Stimulated activated CD4-positive, alpha-beta T cell treated with anti-CD3 and anti-CD28 coated beads, Interleukin-4, amount 100 ng/mL, for 1 hour (primary cell): ENCODE measurements at places on chromosomes 13 and 19.

DNA sequence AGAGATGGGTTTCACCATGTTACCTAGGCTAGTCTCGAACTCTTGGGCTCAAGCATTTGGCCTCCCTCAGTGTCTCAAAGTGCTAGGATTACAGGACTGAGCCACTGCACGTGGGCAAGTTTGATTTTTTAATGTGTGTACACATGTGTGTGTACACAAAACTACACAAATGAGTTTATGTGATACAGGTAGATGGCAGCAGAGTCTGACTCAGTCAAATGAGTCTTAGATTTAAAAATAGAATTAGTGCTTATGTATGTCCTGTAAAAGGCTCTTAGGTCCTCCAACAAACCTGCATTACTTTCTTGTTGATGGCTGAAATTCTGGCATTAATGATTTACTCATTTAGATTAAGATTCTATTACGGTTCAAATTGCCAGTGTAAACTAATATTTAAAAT is 293.7 kb downstream of the PCDH17 start:
- no peak for DNase-seq

GRCh38 chr19:34327851-34328250 is 37.1 kb upstream of the GPI start:
- no peak for DNase-seq

GRCh38 chr13:75103976-75104375 is 378.0 kb downstream of the TBC1D4 start:
- no peak for DNase-seq

GRCh38 chr13:110274687-110275086 is 32.3 kb downstream of the COL4A1 start:
- DNase-seq = no peak

- no peak for DNase-seq
Measured at GRCh38 chr19:3608750-3609322, 2.2 kb upstream of the TBXA2R start.

DNA sequence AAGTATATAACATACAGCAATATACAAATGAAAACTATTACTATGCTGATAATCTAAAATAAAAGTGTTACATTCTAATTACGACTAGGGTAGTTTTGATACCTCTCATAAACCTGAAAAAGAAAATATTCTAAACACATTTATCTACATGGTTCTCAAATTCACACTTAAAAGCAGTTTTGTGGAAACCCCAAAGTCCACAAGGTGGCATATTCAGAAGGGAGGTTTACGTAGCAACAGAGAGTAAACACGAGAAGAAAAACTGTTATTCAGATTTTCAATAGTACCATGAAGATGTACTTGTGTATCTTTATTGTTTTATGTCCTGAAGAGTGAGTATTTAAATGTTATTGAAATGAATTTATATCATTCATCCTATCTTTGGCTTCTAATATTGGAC is 275.9 kb upstream of the KLHL1 start:
- no peak for DNase-seq

- DNase-seq = no peak
Measured at GRCh38 chr13:35957241-35957731, 173.9 kb downstream of the DCLK1 start.

DNA sequence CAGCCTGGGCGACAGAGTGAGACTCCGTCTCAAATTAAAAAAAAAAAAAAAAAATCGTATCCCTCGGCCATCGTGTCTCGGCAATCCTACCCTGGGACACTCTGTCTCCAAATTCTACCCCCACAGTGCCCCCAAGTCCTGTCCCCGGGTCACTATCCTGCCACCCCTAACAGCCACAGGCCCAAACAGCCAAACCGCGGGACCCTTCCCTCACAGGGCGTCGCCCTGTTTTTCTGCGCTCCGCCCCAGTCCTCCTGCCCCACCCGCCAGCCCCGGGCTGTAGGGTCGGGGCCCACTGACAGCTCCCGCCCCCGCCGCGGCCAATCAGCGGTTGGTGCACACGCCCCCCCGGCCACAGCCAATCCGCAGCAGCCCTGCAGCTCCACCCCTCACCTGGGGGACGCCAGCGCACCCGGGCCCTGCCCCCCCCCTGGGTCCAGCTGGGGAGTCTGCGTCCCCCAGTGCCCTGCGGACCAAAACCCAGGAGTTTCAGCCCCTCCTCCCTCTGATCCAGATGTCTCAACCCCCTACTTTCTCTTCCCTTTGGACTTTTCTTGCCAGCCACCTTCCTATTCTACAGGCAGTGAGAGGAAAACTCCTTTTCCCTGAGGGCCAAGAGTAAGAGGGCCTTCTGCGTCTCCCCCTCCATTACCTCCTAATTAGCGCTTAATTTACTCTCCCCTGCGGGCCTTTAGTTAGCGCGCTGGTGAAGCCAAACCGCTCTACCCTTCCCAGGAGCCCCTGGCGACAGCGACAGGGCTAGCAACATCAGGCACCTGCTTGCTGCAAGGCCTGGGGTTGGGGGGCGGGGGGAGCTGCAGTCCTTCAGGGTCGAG is 1.5 kb upstream of the BCAT2 start:
- DNase-seq = peak; percentile 68

DNA sequence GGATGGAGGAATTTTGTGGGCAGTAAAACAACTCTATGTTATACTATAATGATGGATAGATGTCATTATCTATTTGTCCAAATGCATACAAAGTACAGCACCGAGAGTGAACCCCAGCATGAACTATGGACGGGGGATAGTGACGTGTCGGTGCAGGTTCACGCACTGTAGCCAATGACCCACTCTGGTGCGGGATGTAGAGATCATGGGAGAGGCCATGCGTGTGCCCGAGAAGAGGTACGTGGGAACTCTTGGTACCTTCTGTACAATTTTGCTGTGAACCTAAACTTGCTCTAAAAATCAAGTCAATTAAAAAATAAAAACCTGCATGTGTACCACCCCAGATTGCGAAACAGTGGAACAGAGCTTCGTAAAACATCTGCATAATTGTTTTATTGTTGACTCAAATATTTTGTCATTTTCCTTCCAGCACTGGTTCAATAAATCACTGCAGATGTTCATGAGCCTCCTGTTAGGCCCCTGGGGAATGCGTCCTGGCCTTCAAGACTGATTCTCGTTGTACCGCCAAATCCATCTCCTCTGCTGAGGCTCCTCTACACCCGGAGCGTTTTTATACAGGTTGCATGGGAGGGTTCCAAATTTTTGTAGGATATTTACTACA is 30.9 kb downstream of the COL4A1 start:
- DNase-seq = no peak

GRCh38 chr19:10565028-10565566 is 713 bp downstream of the KRI1 start:
- peak; percentile 65 for DNase-seq

GRCh38 chr13:79779761-79780160 is 298.8 kb downstream of the NDFIP2 start:
- DNase-seq = no peak

GRCh38 chr19:28736528-28736927 is 476.4 kb downstream of the UQCRFS1 start:
- no peak for DNase-seq

GRCh38 chr19:46218160-46218559 is 11.4 kb upstream of the IGFL1 start:
- DNase-seq = peak; percentile 34

DNA sequence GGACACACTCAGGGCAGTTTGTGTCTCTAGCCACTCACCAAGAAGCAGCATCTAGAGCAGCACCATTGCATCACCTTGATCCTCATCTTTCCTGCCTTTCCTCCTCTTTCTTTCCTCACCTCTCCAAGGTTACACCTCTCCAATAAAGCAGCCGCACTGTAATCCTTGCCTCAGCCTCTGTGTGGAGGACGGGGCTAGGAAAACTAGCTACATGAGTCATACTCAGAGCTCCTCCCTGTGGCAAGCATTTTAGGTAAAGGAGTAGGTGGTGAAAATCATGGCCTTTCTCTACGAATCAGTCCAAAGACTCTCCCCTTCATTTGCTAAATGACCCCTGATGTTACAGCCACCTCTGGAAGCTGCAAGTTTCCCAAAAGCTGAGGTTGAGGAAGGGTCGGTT is 108.9 kb downstream of the DNAJC15 start:
- no peak for DNase-seq

DNA sequence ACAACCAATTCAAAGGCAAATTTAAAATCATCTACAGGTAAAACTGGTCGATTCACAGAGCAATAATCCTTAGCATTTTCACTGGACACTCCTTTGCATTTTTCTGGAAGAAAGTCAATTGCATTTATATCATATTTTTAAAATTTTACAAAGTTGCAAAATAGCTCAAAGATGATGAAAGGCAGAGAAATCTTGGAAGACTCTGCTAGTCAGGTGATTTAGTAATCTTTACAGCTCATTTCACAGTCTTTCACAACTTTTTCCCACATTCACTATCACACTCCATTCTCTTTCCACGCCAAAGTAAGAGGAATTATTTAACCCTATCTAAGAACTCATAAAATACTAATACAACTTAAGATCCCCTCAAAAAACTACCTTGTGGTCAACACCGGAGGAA is 1063.8 kb downstream of the EFNB2 start:
- DNase-seq = no peak

DNA sequence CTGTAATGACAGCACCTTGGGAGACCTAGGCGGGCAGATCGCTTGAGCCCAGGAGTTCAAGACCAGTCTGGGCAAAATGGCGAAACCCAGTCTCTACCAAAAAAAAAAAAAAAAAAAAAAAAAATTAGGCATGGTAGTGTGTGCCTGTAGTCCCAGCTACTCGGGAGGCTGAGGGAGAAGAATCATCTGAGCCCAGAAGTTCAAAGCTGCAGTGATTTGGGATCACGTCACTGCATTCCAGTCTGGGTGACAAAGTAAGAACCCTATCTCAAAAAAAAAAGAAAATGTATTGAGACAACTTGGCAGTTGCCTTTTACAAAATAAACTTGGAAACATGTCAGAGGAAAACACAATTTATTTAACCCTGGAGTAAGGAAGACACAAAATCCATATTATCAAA is 26.8 kb downstream of the RBM26 start:
- DNase-seq = no peak

- no peak for DNase-seq
Measured at GRCh38 chr19:3450796-3451411, 29.4 kb downstream of the SMIM24 start.

GRCh38 chr13:29936956-29937355 is 86.5 kb upstream of the UBL3 start:
- DNase-seq = no peak

DNA sequence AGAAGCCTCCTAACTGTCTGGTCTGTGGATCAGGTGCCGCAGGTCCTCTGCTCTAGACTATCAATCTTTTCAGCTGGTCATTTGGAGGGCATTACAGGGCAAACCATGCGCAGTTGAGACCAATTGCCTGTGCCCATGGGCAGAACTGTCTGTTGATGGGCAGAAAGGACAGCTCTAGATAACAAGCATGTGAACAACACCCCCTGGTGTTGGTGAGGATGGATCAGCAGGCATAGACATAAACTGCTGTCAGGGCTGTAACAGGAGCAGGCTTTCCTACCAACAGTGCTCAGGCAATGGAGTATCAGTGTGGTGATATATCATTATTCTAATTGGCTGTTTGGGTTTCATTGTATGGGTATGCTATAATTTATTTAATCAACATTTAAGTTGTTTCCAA is 104.7 kb upstream of the KL start:
- no peak for DNase-seq

DNA sequence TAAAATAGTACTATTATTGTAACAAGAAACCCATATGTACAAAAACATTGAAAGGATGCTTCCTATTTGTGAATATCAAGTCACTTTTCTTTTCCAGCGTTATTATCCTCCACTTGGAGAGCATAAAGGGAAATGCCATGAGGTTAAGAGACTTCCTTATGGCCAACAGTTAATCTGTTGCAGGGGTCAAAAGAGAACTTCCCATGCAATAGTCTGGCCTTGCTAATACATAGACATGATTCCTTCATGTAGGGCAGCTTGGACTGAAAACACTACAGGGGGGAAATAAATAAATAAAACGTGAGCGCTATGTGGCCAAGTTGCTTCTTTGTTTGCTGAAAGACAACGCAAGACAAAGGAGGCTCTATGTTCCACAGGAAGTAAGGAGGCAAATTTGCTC is 269.1 kb upstream of the EDNRB start:
- no peak for DNase-seq

GRCh38 chr13:68551701-68552522 is 1321.8 kb upstream of the PCDH9 start:
- DNase-seq = no peak

DNA sequence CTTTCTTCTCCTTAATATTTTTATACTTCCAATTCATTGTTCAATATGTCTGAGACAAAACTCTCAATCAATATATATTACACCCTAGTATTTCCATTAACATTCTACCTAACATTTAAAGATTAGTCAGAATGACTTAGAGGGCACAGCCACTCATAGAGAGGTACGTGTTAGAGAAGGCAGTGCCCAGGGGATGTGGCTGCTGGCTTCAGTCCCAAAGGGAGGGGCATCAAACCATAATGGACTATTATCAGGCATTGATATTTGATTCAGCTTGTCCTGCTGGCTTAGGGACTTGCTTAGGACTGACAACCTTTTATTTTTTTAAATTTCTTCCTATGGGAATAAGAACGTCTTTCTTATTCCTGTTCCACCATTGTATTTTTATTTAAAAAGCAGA is 1392.0 kb upstream of the ATXN8OS start:
- no peak for DNase-seq

DNA sequence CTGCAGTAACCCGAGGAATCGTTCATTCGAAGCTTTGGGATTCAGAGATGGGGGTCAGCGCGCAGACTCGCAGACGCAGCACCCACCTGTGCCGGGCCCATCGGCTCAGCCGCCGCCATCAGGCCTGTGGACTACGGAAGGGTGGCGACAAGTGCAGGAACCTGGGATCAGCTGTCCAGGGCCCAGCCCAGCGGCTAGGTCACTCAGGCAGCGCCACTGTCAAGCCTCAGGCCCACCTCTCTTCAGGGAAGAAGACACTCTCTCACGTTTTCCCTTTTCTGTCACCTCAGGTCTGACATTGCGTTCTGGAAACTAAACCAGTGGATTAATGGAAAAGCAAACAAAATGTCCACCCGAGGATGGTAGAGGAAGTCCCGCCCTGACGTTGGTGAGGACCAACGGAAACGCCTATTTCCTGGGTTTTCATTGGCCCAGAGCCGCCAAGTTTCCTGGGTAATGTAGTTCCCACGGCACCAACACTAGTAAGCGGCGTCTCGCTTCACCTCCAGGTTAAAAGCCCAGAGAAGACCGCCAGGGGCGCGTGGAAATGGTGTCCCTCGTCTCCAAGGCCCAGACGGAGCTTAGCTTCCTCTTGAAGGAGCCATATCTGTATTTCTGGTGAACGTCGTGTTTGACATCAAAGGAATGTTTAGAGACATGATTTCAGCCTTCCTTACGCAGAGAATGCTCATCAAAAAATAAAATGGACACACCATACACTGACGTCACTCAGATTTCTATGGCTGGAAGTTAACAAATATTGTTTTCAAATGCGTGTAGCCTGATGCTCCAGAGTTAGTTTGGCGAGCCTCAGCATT is at the start of gene ZNF772:
TSS of gene ZNF772 (minus strand) at position 376 of the 818 bp plus-strand sequence. CDS start at position 119, 257 bp downstream.
- peak; percentile 83 for DNase-seq

GRCh38 chr19:1651568-1652291 is 685 bp downstream of the TCF3 start:
- DNase-seq = peak; percentile 61

- DNase-seq = no peak
Measured at GRCh38 chr13:27188239-27188638, 16.6 kb upstream of the USP12 start.
